Lower leg skin (tissue), 4 donors: ENCODE measurements at places on chromosomes 3 and 15. TPM values are rescaled to one million over a fixed set of nuclear protein-coding genes. Genes with fewer than 3 reads are reported as not detected.

HGD gene
- total RNA-seq: not detected

CPN2 gene
- not detected for total RNA-seq

DNA sequence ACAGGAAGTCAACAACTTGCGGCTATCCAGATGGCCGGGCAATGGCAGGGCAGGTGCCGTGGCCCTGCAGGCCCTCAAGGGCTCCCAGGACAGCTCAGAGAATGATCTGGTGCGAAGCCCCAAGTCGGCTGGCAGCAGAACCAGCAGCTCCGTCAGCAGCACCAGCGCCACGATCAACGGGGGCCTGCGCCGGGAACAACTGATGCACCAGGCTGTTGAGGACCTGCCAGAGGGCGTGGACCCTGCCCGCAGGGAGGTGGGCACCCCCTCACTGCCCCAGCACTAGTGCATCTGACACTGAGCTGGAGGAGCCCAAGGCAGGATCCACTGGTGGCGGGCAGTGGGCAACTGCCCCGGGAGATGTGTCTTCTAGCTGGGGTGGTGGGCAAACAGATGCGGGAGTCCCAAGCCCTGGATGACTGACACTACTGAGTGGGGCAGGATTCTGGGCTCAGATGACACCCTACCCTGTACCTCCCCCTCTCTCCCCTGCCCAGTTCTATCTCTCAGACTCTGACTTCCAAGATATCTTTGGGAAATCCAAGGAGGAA, 15.9 kb downstream of the VILL start:
- no peak for DNase-seq

- no peak for DNase-seq
Measured at GRCh38 chr3:73604451-73604850, 20.3 kb downstream of the PDZRN3 start.

DNA sequence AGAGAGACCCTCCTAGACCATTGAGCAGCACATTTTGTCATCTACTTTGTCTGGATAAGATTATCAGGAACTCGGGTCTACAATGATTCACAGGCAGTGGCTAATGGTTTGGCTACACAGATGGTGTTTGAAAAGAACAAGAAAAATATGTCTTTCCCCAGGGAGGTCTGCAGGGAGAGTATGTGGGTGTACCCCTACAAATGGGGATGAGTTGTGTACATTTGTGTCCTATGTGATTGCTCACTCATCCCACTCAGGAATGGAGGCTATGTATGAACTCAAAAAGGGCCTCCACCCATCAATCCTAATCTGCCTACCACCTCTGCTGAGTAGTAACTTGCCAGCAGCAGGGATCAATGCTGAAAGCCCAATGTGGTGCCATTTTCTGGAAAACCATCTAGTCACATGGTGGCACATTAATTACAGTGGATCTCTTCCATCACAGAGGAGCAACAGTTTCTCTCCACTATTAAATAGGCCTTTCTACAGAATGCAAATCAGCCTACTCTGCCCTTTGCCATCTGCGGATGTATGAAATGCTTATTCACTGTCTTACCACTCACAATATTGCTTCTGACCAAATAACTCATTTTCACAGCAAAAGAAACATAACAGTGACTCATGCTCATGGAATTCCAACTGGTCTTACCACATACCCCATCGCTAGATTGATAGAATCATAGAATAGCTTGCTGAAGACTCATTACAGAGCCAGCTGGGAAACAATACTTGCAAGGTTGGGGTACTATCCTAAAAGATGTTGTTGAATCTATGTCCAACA, 48.3 kb upstream of the TRIM42 start:
- no peak for DNase-seq

DNA sequence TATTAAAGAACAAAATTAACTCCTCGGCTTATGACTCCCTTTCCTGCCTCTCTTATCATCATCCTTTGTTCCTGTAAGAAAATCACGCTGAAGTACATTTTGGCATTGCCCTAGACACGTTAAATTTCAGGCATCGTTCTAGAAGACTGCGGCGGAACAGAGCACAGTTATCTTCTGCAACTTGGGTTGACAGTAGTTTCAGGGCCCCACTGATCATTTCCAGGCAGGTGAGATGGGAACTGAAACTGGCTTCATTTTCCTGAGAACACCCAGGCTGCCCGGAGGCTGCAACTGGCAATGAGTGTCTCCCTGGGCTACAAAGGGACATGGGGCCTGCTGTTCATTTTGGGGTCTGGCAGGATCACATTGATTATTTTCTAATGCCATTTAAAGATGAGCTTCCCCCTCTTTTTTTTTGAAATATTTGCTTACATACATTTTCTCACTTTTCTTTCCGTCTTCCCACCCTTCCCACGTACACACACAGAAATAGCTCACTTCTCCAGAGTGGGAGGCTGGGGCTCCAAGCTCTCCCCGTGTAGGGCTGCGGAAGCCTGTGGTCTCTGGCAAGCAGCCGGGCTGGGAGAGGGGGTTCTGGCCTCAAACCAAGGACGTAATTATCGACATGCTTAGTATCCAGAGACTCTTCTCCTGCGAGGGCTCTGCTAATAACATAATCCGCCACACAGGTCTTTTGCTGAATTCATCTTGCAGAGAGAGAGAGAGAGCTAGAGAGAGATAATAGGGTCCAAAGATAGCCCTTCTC, 267.4 kb downstream of the ABHD5 start:
- no peak for DNase-seq

DNA sequence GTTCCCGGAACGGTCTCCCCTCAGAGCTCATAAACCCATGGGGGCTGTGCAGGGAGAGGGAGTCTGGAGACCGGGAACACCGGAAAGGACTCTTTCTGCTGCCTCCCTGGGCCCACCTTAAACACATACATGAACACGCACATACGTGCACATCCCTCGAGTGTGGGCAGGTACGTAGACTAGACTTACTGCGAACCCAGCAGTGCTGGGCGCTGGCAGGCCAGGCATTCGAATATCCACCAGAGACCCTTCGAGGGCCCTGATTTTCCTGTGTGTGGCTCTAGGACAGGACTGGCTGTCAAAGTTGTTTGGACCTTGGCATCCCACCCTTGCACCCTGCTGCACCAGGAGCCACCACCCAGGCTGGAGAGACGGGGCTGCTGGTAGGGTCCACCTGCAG, 102.7 kb downstream of the PLXNA1 start:
- DNase-seq: no peak

DNA sequence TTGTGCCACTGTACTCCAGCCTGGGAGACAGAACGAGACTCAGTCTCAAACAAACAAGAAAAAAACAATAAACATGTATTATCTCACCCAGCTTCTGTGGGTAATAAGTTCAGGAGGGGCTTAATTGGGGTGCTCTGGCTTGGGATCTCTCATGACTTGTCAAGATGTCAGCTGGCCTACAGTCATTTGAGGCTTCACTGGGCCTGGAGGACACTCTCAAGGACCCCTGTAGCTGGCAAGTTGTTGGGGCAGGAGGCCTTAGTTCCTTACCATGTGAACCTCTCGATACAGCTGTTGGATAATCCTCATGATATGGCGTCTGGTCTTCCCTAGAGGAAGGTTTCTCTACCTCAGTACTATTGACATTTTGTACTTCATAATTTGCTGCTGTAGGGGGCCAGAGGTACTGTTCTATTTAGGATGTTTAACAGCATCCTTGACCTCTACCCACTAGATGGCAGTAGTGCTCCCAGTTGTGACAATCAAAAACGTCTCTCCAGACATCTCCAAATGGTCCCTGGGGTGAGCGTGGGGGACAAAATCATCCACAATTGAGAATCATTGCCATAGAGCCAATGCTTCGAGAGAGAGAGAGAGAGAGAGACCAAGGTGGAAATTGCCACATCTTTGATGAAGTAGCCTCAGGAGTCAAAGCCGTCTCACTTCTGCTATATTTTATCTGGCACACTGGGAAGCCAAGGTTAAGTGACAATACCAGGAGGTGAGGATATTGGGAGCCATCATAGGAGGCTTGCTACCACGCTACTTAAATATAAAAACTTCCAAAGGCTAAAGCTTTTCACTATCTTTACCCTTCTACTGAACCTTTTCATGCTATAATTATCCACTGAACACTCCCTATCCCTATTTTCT, 23.9 kb upstream of the SLTM start:
- no peak for DNase-seq
